ENCODE measurements at places on chromosomes 11 and 22. TPM values are rescaled to one million over a fixed set of nuclear protein-coding genes. Genes with fewer than 3 reads are reported as not detected.
A peak's percentile ranks its signal among the peaks of the same experiment; 100 is the strongest.

The TIRAP gene
- 12.1 TPM for total RNA-seq

The SSH3 gene
- total RNA-seq: 68.9 TPM

The CYB5R2 gene
- total RNA-seq: 8.7 TPM

The OR4C45 gene
- total RNA-seq: not detected

DNA sequence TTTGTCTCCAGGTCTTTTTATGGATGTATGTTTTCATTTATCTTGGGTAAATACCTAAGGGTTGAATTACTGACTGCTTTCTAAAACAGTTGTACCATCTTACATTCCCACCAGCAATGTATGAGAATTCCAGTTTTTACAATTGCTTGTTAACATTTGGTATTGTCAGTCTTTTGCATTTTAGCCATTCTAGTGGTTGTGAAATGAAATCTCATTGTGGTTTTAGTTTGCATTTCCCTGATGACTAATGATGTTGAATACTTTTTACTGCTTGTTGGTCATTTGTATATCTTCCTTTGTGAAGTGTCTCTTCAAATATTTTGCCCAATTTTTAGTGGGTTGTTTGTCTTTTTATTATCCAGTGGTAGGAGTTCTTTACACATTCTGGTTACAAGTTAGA, 92.8 kb downstream of the ARFGAP2 start:
- no peaks in the 10 kb centered on the region for H3K4me1 ChIP-seq
- no peak overlapping the region for H3K27ac ChIP-seq
- no peak overlapping the region for H3K4me3 ChIP-seq
- DNase-seq: no peak
- no peaks in the 10 kb centered on the region for H3K36me3 ChIP-seq

GRCh38 chr11:83355391-83355790, 69.2 kb upstream of the CCDC90B start:
- no peaks in the 10 kb centered on the region for H3K27me3 ChIP-seq
- no peak overlapping the region for H3K27ac ChIP-seq
- no peaks in the 10 kb centered on the region for H3K4me1 ChIP-seq
- DNase-seq: no peak
- H3K36me3 ChIP-seq: no peaks in the 10 kb centered on the region

DNA sequence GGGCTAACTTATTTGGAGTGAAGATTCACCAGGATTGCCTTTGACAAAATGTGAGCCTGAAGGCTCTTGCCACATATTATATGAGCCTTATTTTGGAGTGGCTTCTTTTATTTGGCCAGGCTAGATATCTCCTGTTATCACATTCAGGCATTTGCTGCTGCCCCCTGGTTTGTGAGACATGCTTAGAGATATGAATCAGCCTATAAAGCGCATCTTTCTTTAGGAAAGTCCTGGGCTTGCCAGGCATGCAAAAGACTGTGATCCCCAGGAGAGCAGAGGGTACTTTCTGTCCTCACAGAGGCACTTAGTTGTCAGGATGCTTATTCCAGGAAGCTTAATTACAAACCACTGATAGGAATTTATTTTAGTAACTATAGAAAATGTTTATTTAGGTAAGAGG, 333.3 kb downstream of the FAT3 start:
- H3K36me3 ChIP-seq: no peaks in the 10 kb centered on the region
- no peak for DNase-seq
- H3K27ac ChIP-seq: no peak overlapping the region
- H3K27me3 ChIP-seq: no peaks in the 10 kb centered on the region
- H3K4me3 ChIP-seq: no peak overlapping the region
- no peaks in the 10 kb centered on the region for H3K4me1 ChIP-seq

GRCh38 chr11:69463995-69464960, 17.2 kb upstream of the LINC01488 start:
- H3K27me3 ChIP-seq: no peaks in the 10 kb centered on the region
- no peak overlapping the region for H3K27ac ChIP-seq
- no peaks in the 10 kb centered on the region for H3K4me1 ChIP-seq
- DNase-seq: no peak
- no peaks in the 10 kb centered on the region for H3K36me3 ChIP-seq

DNA sequence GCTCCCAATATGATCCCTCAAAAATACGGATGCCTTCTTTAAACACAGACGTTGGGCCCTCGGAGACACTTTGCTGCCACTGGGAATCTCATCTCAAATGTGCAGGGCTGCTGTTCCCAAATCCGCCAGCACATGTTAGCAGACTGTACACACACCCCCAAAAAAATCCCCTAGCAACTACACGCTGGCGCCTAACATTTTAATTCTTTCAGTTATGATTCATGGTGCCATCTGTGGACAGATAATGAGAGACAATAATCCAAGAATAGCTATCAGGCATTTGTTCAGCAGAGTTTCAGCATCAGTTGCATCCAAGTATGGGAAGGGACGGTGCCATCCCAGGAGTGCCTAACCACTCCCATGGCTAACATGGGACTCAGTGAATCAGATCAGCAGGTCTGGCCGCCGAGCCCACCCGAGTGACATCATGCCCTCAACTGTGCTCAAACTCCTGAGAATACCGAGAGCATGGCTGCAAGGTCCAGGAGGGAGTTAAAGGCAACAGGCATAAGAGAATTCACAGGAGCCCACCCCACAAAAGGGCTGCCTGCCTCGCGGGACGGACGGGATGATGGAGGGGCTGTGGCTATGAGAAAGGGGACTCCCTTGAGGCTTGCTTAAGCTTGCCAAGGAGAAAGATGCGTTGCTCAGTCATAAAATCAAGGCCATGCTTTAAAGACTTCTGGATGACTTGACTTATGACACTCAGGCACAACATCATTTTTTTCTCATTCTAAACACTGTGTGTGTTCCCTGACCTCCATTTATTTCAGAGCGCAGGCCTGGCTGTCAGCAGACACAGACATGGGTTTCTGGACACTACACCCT, 337.0 kb downstream of the SHANK2 start:
- no peaks in the 10 kb centered on the region for H3K27me3 ChIP-seq
- no peak for DNase-seq
- H3K4me1 ChIP-seq: no peaks in the 10 kb centered on the region
- no peaks in the 10 kb centered on the region for H3K36me3 ChIP-seq
- no peak overlapping the region for H3K4me3 ChIP-seq

- H3K27ac ChIP-seq: no peak overlapping the region
- H3K4me1 ChIP-seq: no peaks in the 10 kb centered on the region
- no peak for DNase-seq
- no peaks in the 10 kb centered on the region for H3K27me3 ChIP-seq
- no peaks in the 10 kb centered on the region for H3K36me3 ChIP-seq
Observed at GRCh38 chr11:15158351-15159015, 43.8 kb downstream of the INSC start.

DNA sequence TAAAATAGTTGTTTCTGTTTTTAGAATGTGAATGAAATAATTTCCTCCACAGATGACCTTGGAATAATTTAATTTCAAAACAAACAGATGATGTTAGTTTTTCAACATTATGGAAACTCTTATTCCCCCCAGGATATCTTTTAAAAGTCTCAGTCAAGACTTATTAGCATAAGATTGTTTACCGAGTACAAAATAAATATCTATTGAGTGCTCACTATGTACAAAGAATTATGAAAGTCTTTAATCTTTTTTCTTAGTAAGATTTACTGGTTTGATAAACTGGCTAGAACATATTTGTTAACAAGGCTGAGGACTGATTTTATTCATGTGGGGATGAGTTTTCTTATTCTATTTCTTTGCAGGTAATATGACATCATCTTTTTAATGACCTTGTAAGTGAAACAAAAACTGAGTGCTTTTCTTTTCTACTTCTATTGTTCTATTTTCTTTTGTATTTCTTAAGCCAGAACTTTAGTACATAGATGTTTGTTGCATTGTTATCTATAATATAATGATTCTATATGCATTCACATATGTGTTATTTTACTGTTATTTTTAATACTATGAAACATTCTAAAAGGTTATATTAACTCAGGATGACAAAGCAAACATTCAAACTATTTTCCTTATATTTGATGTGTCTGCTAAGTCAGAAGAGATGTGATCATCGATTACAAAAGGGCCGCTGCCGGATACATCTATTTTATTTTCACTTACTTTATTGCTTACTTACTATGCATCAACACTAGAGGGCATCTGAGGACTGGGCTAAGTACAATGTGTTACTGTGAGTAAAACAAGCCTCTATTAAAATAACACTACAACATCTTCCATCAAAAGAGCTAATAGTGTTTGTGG, 111.0 kb upstream of the ARHGAP42 start:
- H3K4me3 ChIP-seq: no peak overlapping the region
- no peak overlapping the region for H3K27ac ChIP-seq
- H3K4me1 ChIP-seq: peaks cover 7% of the 10 kb centered on the region
- no peaks in the 10 kb centered on the region for H3K36me3 ChIP-seq
- H3K27me3 ChIP-seq: no peaks in the 10 kb centered on the region

DNA sequence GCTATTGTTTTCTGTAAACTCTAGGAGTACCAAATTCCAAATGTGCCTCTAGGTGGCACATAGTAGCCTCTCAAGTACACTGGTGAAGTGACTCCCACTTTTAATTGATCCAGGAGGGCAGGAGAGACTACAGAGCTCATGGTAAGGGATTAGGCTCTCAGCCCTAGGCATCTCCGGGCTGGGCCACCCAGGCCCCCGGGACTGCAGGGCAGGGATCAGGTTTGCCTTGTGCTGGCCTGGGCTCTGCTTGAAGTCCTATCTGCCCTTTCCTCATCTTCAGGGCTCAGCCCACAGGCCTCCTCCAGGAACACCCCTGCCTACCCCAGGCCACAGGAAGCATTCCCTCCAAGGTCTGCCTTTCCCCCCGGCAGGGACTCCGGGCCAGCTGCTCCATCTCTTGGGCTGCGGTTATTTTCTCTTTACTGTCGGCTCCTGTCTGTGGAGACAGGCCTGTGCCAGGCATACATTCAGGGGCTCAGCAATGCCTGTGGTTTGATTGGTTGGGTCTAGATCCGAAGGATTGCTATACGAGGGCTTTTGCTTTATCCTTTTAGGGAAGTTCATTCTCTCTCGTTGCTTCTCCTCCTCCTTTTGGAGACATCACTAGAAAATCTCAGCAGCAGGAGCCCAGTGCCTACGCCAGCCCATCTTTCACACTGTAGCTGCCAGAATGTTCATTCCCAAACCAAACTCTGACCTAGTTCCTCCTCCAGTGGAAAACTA, 32.8 kb downstream of the PARVA start:
- peaks cover 6% of the 10 kb centered on the region for H3K4me1 ChIP-seq
- H3K36me3 ChIP-seq: no peaks in the 10 kb centered on the region
- no peak overlapping the region for H3K27ac ChIP-seq
- no peaks in the 10 kb centered on the region for H3K27me3 ChIP-seq
- peak; percentile 50 for DNase-seq
- no peak overlapping the region for H3K4me3 ChIP-seq

GRCh38 chr11:33116535-33116934, 44.7 kb downstream of the CSTF3 start:
- H3K4me1 ChIP-seq: no peaks in the 10 kb centered on the region
- no peaks in the 10 kb centered on the region for H3K36me3 ChIP-seq
- H3K27me3 ChIP-seq: no peaks in the 10 kb centered on the region

- DNase-seq: peak; percentile 68
- H3K4me1 ChIP-seq: peaks cover 28% of the 10 kb centered on the region
- no peaks in the 10 kb centered on the region for H3K27me3 ChIP-seq
- no peaks in the 10 kb centered on the region for H3K36me3 ChIP-seq
Observed at GRCh38 chr11:27392278-27393114, 29.5 kb upstream of the CCDC34 start.

DNA sequence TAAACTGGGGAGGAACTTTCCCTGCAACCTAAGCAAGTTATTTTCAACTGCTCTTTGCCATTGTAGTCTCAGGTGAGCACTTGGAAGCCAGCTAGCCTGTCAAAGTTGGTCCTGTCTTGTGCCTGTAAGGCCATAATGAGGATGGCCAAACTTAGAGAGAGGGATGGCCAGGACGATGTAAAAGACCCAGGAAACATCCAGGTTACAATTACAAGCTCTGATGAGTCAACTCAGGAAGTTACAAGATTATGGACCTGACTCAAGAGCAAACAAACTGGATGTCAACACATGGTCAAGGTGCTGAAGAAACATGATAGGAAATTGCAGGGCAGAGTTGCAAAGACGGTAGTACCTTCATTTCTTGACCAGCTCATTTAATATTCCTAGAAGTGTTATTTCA, 1.6 kb downstream of the GTPBP1 start:
- H3K27ac ChIP-seq: no peak overlapping the region
- H3K4me3 ChIP-seq: peak overlapping the region; percentile 45
- H3K36me3 ChIP-seq: peaks cover 2% of the 10 kb centered on the region
- no peak for DNase-seq
- H3K4me1 ChIP-seq: peaks cover 6% of the 10 kb centered on the region
- H3K27me3 ChIP-seq: no peaks in the 10 kb centered on the region

- H3K27ac ChIP-seq: no peak overlapping the region
- peaks cover 22% of the 10 kb centered on the region for H3K36me3 ChIP-seq
- DNase-seq: no peak
- no peaks in the 10 kb centered on the region for H3K27me3 ChIP-seq
- no peak overlapping the region for H3K4me3 ChIP-seq
Observed at GRCh38 chr11:30333405-30333804, 10.5 kb downstream of the ARL14EP start.

GRCh38 chr11:87425391-87425790, 387.7 kb downstream of the TMEM135 start:
- H3K4me1 ChIP-seq: no peaks in the 10 kb centered on the region
- DNase-seq: no peak
- no peaks in the 10 kb centered on the region for H3K36me3 ChIP-seq
- no peak overlapping the region for H3K27ac ChIP-seq
- no peaks in the 10 kb centered on the region for H3K27me3 ChIP-seq
- H3K4me3 ChIP-seq: no peak overlapping the region

DNA sequence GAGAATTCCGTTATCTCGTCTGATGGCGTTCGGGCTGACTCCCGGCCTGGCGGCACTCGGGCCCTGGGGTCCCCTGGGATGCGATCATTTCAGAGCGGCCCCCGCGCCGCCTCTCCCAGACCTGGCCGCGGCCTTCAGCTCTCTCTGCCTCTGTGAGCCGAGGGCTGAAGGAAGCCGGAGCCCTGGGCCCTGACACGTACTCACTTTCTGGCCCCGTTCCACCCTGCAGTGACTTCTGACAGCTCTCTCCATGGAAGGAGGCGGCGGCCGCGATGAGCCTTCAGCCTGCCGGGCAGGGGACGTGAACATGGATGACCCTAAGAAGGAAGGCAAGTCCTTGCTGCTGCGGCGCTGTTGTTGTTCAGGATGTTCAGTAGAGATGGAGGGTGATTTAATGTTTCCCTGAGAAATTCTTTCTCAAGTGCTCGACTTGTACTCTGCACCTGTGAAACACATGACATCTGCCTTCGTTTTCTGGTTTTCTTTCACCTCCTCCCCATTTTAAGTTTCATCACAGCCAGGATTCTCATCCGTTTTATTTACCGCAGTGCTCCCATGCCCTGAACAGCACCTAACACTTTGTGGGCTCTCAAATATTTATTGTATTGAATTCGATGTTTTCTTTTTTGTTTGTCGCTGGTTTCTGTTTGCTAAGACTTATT, 612 bp downstream of the GTSE1 start:
- H3K4me1 ChIP-seq: no peaks in the 10 kb centered on the region
- H3K4me3 ChIP-seq: peak overlapping the region; percentile 19
- H3K36me3 ChIP-seq: no peaks in the 10 kb centered on the region
- H3K27ac ChIP-seq: no peak overlapping the region

GRCh38 chr22:32985899-32986765, 72.0 kb downstream of the SYN3 start:
- H3K4me1 ChIP-seq: no peaks in the 10 kb centered on the region
- no peak overlapping the region for H3K4me3 ChIP-seq
- H3K27ac ChIP-seq: no peak overlapping the region
- no peaks in the 10 kb centered on the region for H3K27me3 ChIP-seq
- peak; percentile 91 for DNase-seq

- H3K4me1 ChIP-seq: no peaks in the 10 kb centered on the region
- no peaks in the 10 kb centered on the region for H3K36me3 ChIP-seq
- no peak overlapping the region for H3K4me3 ChIP-seq
- H3K27ac ChIP-seq: no peak overlapping the region
Observed at GRCh38 chr22:27452922-27453321, 348.6 kb downstream of the MN1 start.
